ENCODE measurements at places on chromosomes 2 and 18.

DNA sequence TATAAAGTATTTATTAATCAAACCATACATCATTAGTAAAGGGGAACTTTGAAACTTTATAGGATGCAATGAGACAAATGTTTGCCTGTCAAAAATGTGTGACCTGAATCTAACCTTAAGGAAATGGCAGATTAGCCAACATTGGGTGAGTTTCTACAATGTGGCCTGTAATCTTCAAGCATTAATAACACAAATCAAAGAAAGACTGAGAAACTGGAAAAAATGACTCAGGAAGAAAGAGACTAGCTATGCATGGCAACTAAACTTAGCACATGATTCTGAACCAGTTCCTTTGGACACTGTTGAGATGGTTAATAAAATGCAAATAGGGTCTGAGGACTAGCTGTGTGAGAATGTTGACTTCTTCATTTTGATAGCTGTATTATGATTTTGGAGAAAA lies 628.6 kb upstream of the ID2 start:
- DNase-seq, result no peak

GRCh38 chr18:43159086-43159770 lies 43.7 kb upstream of the RIT2 start:
- DNase-seq, result no peak

GRCh38 chr18:5095239-5095638 lies 101.8 kb downstream of the AKAIN1 start:
- DNase-seq, result no peak

GRCh38 chr2:64748561-64748960 lies 94.8 kb upstream of the SERTAD2 start:
- peak; percentile 10 for DNase-seq

- DNase-seq, result peak; percentile 3
Measured at GRCh38 chr2:217142649-217143266, 282.9 kb upstream of the TNP1 start.

GRCh38 chr2:239177325-239177724 lies 223.5 kb downstream of the HDAC4 start:
- DNase-seq, result no peak

DNA sequence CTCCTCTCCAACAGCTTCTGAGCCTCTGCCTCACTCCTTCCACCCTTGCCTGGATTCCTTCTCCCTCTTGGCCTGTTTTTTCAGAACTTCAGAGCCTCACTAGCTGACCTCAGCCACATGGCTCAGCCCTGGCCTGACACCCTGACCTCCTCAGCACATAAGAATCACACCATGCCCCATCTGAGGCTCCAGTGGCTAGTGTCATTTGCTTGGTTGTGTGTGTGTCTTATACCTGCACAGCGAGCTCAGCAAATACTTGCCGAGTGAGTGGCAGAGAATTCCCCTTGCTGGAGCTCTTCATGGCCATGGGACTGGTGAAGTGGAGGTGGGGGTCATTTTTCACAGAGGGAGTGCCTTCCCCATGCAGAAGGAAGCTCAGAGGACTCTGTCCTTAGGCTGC lies 70.2 kb downstream of the CELF4 start:
- no peak for DNase-seq

All from activated T-cell treated with anti-CD3 and anti-CD28 coated beads for 48 hours (primary cell).